Left cardiac atrium (tissue), 4 donors: ENCODE measurements at places on chromosomes 3 and 15.

GRCh38 chr15:101566748-101567488 lies 77.4 kb upstream of the PCSK6 start:
- peak; percentile 45 for DNase-seq

DNA sequence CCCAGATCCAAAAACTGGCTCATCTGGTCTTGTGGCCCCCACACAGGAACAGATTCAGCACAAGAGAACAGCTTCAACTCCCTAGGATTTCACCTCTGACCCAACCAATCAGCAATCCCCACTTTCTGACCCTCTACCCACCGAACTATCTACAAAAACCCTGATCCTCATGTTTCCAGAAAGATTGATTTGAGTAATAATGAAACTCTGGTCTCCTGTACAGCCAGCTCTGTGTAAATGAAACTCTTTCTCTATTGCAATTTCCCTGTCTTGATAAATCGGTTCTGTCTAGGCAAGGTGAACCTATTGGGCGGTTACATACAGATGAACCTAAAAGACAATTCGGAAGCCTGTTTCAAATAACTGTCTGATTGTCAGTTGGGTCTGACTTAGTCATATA lies 847.6 kb upstream of the ALCAM start:
- no peak for DNase-seq

DNA sequence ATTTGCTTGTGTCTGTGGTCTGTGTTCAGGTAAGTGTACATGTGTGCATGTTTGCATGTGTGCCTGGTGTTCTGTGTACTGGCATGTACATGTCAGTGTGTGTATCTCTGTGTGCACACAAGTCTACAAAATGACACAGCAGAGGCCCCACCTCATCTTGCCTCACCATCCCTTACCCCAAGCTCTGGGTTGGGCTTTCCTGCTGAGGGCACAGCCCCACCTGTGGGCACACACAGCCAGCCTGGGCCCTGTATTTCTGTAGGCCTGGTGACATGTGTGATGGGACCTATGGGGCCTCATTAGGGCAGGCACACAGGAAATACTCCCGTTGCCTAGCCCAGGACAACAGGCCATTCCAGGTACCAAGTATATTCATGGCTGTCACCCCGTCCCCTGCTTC lies 13.5 kb downstream of the VIPR1 start:
- peak; percentile 14 for DNase-seq

DNA sequence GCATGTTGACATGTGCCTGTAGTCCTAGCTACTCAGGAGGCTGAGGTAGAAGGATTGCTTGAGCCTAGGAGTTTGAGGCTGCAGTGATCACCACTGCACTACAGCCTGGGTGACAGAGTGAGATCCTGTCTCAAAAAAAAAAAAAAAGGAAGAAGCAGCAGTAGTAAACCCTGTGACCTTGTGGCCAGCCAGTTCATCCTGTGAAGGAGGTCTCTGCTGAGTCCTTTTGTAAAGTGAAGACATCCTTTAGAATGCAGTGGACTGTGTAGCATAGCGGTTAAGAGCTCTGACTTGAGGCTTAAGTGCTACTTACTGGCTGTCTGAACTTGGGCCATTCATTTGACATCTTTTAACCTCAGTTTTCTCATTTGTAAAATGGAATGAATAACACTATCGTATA lies 8.3 kb downstream of the EXOSC7 start:
- no peak for DNase-seq
